ENCODE measurements at places on chromosomes 16 and 17.
A peak's percentile ranks its signal among the peaks of the same experiment; 100 is the strongest.

- H3K36me3 ChIP-seq, result no peaks in the 10 kb centered on the region
- H3K27ac ChIP-seq, result no peak overlapping the region
- H3K27me3 ChIP-seq, result no peaks in the 10 kb centered on the region
- DNase-seq, result no peak
- no peak overlapping the region for H3K4me3 ChIP-seq
Measured at GRCh38 chr16:82882982-82883835, 256.4 kb downstream of the CDH13 start.

DNA sequence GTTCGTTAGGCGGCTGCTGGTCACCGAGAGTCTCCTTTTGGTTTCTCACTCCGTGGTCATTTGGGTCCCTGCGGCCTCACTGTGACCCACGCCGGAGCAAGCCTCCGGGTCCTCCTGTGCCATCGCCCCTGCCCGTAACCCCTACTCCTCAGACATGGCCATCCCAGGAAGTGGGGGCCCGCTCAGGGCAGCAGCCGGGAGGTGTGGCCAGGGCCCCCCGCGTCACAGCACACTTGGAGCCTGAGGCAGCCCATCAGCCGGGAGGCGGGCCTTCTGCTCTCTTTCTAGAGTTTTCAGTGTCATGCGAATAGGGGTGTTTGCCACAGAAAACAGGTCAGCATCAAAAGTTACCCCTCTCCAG, 7.9 kb upstream of the WFIKKN1 start:
- H3K27me3 ChIP-seq, result no peaks in the 10 kb centered on the region
- peaks cover 29% of the 10 kb centered on the region for H3K36me3 ChIP-seq
- no peak for DNase-seq
- H3K27ac ChIP-seq, result no peak overlapping the region

DNA sequence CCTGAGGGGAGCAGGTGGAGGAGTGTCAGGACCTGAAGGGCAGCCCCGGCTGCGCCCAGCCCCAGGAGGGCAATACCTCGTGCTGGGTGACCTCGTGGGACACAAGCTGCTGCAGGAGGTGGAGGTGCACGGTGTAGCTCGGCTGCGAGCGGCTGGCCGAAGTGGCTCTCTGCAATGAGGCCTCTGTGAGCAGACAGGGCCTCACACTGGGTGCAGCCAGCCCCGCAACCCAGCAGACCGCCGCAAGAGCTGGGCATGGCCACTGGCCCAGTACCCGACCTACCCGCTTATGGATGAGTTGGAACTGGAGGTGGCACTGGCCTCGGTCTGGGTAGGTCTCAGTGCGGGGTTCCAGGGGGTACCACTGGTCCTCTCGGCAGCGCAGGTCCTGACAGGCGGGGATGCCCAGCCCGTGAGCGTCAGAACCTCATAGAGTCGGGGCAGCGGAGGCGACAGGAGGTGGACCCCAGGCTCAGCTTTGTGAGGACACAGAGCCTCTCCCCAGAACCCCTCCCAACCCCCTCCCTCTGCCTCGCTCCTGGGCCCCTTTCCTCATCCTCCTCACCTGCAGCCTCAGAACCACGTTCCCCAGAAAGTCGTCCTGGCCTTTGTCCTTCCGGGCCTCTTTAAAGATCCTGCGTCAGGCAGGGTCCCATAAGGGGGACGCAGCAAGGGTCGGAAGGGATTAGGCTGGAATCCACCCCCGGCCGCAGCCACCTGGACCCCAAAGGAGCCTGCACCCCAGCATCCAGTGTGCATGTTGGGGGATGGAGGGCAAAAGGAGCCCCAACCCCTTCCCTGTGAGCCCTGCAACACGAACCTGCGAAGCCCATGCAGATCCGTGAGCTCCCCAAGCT, 4.0 kb downstream of the UNC13D start:
- peaks cover 15% of the 10 kb centered on the region for H3K4me1 ChIP-seq
- no peaks in the 10 kb centered on the region for H3K27me3 ChIP-seq

DNA sequence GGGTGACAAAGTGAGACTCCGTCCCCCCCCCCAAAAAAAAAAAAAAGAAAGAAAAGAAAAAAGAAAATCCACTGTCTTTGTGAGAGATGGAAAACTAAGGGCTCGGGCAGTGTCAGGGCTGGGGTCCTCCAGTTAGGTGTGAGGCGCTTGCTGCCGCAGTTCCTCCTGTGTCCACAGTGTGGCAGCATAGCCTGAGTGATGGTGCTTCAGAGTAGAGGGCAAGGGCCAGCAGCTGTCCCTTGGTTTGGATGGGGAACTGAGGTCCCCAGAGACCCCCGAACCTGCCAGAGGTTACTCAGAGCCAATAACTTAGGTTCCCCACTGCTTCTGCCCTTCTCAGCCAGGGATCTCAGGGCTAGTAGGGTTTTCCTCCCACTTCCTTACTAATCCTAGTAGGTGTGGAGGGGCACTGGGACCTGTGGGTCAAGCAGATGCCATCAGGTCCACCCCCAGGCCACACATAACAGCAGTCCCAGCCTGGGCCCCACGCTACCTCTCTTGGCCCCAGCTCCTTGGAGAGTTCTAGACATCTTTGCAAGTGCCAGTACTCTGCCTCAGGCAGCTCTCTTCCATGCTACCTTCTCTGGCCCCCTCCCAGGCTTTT, 7.9 kb upstream of the LLGL1 start:
- no peak overlapping the region for H3K27ac ChIP-seq
- no peaks in the 10 kb centered on the region for H3K27me3 ChIP-seq
- H3K4me3 ChIP-seq, result no peak overlapping the region
- peak; percentile 34 for DNase-seq

- DNase-seq, result no peak
- no peak overlapping the region for H3K27ac ChIP-seq
- no peaks in the 10 kb centered on the region for H3K27me3 ChIP-seq
- H3K36me3 ChIP-seq, result peaks cover 21% of the 10 kb centered on the region
- H3K4me3 ChIP-seq, result no peak overlapping the region
Measured at GRCh38 chr16:29910819-29911675, 10.8 kb downstream of the ASPHD1 start.

- no peaks in the 10 kb centered on the region for H3K27me3 ChIP-seq
- H3K36me3 ChIP-seq, result no peaks in the 10 kb centered on the region
- H3K27ac ChIP-seq, result peak overlapping the region; percentile 100
- H3K4me3 ChIP-seq, result peak overlapping the region; percentile 37
- DNase-seq, result peak; percentile 97
- H3K4me1 ChIP-seq, result peaks cover 54% of the 10 kb centered on the region
Measured at GRCh38 chr17:2396568-2397246, 4.2 kb downstream of the MNT start.

DNA sequence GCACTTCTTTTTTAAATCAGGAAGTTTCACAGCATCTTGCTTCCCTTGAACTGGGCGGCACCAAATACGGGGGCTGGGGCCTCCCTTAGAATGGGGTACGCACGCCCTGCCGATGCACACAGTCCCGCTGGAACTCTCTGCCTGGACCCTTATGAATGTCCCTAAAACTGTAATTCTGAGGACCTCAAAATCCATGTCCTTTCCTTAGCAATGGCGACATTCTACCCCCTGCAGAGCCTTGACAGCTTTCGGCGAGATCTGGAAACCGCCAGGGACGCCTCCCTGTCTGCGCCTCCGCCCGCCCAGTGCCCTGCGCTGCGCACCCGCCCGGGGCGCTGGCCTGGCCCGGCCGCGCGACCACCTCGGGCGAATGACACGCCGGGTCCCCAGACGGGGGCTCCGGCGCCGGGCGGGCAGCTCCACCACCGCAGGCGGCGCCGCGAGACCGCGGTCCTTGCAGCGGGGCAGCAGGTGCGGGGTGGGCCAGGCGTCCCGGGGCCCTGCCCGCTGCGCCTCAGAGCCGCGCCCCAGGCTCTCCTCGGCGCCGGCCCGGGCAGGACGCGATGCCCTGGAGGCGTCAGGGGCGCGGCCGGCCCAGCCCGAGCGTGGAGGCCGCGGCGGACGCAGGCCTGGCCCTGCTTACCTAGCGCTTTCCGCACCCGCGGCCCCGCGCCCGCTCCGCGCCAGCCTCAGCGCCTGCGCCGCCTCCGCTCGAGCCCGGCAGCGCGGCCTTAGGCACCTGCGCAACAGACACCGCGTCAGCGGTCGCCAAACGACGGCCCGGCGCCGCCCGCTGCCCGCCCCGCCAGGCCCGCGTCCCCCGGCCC, 548 bp downstream of the HAGH start:
- no peaks in the 10 kb centered on the region for H3K27me3 ChIP-seq
- H3K27ac ChIP-seq, result peak overlapping the region; percentile 53
- peak overlapping the region; percentile 42 for H3K4me3 ChIP-seq
- H3K4me1 ChIP-seq, result peaks cover 16% of the 10 kb centered on the region

DNA sequence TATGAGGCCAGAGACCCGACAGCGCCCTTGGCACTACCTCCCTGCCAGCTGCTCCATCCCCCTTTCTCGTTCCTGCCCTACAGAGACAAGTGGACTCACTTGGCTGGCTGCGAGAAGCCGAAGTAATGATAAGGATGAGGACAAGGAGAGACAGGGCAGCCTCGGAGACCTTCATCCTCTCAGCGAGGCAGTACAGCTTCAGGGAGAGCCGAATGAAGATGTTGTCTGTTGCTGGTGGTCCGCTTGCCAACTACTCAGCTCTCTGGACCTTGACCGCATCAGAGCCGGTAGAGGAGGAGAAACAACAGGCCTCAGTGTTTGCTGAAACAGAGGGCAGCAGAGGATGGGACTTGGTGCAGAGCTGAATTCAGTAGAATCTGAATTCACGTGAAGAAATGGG, at the start of gene CCL16:
CCL16 (minus strand) TSS at position 252 of the 400 bp plus-strand sequence; CDS start at position 175, 77 bp downstream.
- peaks cover 18% of the 10 kb centered on the region for H3K4me1 ChIP-seq
- H3K36me3 ChIP-seq, result peaks cover 15% of the 10 kb centered on the region
- no peak for DNase-seq

DNA sequence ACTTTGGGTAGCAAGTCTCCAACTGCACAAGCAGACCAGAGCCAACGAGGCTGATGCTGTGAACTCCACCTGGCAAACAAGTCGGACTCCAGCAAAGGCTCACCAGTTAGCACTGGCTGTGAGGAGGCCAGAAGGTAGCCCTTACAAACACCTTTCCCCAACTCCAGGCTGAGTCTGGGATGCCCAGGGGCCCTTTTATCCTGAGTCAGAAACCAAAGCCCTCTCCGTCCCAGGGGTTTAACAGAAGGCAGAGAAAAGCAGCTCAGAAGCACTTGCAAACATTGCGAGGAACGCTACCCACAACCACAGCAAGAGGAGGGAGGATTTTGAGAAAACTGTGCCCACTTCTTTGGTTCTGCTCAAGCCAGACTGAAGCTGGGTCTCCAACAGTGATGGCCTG, 25.0 kb downstream of the CUEDC1 start:
- no peak for DNase-seq
- no peak overlapping the region for H3K27ac ChIP-seq
- H3K4me3 ChIP-seq, result no peak overlapping the region
- no peaks in the 10 kb centered on the region for H3K27me3 ChIP-seq
- H3K4me1 ChIP-seq, result peaks cover 17% of the 10 kb centered on the region

DNA sequence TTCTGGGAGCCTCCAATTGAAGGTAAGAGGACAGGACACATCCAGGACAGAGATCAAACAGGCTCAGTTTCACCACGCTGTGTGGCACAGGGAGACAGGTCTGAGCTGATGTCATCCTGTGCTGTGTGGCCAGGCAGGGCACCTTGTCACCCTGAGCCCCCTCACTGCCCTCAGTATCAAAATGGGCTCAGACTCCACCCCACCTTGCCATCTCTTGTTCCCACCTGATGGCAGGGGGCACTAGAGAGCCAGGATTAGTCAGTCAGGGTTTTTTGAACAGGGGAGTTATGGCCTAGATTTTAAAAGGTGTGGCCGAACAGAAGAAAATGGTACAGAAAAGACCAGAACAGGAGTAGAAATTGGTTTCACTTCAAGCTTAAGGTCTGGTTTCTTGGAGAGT, 2.6 kb downstream of the KAT2A start:
- H3K4me1 ChIP-seq, result peaks cover 25% of the 10 kb centered on the region
- DNase-seq, result no peak
- H3K27ac ChIP-seq, result no peak overlapping the region
- peaks cover 39% of the 10 kb centered on the region for H3K36me3 ChIP-seq

DNA sequence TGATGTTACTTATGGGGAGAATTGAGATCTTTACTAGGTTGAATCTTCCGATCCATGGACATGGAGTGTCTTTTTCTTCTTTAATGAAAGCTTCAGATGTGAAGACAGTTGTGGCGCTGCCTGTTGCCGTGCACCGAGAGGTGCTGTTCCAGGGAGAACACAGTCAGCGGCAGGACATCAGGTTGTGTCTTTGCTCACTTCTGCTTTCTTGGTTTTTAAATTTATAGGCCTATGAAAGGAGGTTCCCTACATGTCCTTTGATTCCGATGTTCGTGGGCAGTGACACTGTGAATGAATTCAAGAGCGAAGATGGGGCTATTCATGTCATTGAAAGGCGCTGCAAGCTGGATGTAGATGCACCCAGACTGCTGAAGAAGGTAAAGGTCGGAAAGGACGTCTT, 49.8 kb downstream of the SEC14L1 start:
- DNase-seq, result no peak
- H3K36me3 ChIP-seq, result peaks cover 23% of the 10 kb centered on the region
- no peaks in the 10 kb centered on the region for H3K4me1 ChIP-seq
- no peaks in the 10 kb centered on the region for H3K27me3 ChIP-seq
- H3K4me3 ChIP-seq, result no peak overlapping the region
- no peak overlapping the region for H3K27ac ChIP-seq

DNA sequence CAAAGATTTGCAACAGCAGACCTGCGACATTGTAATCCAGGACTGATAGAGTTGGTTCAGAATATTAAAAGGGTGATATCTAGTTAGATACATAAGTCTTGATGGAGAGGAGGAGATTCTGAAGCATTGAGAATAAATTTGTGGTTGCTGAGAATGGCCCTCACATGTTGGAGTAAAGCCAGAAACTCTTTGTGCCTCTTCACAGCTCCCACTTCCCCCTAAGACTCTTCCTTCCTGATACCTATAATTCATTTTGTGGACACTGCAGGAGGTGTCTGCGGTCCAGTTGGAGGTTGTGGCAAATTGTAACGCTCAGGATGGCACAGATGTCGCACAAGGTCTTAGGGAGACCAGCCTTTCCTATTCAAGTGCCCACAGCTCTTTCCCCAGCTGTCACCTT, 17.5 kb downstream of the WWOX start:
- H3K4me1 ChIP-seq, result no peaks in the 10 kb centered on the region
- no peak overlapping the region for H3K27ac ChIP-seq
- DNase-seq, result no peak
- peaks cover 40% of the 10 kb centered on the region for H3K36me3 ChIP-seq
- no peak overlapping the region for H3K4me3 ChIP-seq

DNA sequence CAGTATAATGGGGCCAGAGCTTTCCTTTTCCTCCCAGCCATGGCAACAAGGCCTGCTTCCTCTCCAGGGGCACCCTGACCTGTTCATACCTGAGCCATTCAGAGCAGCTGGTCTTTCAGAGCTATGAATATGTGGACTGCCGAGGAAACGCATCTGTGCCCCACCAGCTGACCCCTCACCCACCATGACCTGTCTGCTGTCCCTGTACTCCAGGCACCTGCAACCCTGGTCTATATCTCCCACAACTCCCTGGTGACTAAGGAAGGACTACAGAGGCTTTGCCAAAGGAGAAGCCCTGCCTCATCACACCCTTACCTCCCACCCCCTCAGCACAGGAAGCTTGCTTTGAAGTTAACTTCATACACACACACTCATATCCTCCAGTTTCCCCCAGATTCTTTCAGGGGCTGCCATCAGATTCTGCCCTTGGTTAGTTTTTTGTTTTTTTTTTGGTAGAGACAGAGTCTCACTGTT, 6.0 kb downstream of the TMEM106A start:
- peaks cover 58% of the 10 kb centered on the region for H3K4me1 ChIP-seq
- H3K27me3 ChIP-seq, result no peaks in the 10 kb centered on the region
- H3K27ac ChIP-seq, result peak overlapping the region; percentile 89
- DNase-seq, result no peak
- peaks cover 53% of the 10 kb centered on the region for H3K36me3 ChIP-seq
- H3K4me3 ChIP-seq, result no peak overlapping the region

- no peak for DNase-seq
- H3K27me3 ChIP-seq, result no peaks in the 10 kb centered on the region
- no peaks in the 10 kb centered on the region for H3K4me1 ChIP-seq
- no peak overlapping the region for H3K4me3 ChIP-seq
- H3K36me3 ChIP-seq, result no peaks in the 10 kb centered on the region
Measured at GRCh38 chr16:10510279-10510678, 70.1 kb downstream of the EMP2 start.
